ENCODE measurements at places on chromosomes 12 and 14. TPM values are rescaled to one million over a fixed set of nuclear protein-coding genes. Genes with fewer than 3 reads are reported as not detected.

DNA sequence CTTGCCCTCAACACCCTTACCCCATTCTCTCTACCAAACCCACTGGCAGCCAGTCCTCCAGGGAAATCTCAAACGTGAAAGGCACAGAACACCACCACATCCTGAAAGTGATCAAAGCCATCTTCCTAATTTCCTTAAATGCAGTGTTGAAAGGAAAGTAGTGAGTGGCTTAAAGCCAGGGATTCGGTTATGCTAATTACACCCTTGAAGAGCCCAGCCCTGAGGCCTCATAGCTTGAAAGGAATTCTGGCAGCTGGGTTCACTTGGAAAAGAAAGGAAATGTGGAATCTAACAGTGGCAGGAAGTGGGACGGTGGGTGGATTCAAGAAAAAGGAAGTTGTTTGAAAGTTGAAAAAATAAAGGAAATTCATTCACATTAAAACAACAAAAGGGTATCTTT is 73.0 kb upstream of the FICD start:
- DNase-seq: no peak

DNA sequence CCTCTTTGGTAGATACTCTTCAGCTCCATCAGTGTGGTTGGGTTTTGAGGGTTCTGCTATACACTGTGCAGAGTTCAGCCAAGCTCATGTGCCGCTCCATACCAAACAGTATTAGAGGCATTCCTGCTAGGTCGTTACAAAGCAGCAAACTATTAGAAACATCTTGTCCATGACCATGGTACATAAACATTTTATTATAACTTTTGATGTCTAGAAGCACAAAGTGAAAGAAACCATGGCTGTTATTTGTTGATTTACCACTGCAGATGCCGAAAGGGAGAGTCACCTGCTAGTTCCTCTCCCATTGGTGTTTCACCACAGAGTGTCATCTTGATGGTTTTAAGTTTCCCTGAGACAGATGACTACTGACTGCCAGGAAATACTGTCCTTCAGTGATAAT is 242.0 kb downstream of the ADAMTS20 start:
- no peak for DNase-seq

Gene TEX22
- 1.4 TPM for total RNA-seq

GRCh38 chr14:94239406-94239805 is 53.7 kb downstream of the SERPINA10 start:
- no peak for DNase-seq

GRCh38 chr12:26340649-26341048 is 145.3 kb downstream of the SSPN start:
- DNase-seq: no peak

Measured in heart right ventricle (tissue), 16 donors.